ENCODE measurements at places on chromosomes 11 and 22.

- no peak for DNase-seq
Observed at GRCh38 chr11:46914363-46914762, 4.0 kb downstream of the LRP4 start.

DNA sequence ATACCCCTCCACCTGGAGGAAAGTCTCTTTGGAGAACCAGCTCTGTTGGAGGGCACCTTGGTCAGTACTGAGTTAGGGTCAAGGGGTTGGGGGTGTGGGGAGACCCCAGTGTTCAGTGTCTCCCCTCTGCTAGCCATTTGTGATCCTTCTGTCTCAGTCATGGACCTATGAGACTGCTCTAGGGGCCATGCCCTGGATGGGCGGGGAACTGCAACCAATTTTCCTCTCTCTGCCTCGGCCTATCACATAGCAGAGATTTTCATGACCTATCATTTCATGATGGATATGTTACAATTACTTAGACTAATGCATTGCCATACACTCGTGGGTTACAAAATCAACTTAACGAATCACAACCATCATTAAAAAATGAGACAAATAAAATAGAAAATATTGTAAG, 7.4 kb downstream of the OTOG start:
- DNase-seq = no peak

- no peak for DNase-seq
Observed at GRCh38 chr11:128939591-128939990, 3.1 kb downstream of the TP53AIP1 start.

DNA sequence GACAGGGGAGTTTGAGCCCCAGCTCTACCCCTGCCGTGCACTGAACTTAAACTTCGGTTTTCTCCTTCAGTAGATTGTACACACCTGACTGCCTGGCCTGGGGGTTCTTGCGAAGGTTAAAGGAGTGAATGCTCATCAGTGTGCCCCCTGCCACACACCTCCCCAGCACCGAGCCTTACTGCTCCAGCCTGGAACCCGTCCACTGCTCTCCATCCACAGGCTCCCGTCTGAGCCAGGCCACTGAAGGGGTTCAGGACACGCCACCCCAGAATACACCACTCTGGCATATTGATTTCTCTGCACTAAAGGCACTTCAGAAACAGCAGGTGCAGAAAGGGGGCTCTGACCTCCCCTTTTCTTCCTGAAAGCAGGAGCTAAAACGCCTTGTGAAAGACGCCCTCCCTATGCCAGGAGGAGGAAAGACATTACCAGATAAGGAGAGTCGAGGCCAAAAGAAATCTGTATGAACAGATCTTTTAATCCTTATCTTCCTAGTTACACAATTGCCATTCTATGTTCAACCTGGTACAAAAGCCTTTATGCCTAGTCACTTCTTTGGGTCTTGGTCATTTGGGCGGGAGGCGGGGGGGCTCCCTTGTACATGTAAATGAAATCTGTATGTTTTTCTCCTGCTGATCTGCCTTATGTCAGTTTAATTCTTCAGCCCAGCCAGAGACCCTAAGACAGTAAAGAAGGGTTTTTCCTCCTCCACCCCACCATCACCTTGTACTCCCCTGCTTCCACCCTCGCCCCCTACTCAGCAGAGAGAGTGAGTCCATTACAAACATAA, 1.9 kb upstream of the SSTR3 start:
- no peak for DNase-seq

GRCh38 chr11:12560861-12561260, 113.4 kb upstream of the TEAD1 start:
- DNase-seq = no peak

GRCh38 chr22:23070418-23071229, at the start of gene GNAZ:
Gene GNAZ, plus strand, starts transcription at chr22:23070519. Its CDS starts 25,177 bp downstream, at chr22:23095696.
- no peak for DNase-seq
